Right forelimb (tissue), 1 donor: ENCODE measurements at places on chromosomes 5 and 9.

DNA sequence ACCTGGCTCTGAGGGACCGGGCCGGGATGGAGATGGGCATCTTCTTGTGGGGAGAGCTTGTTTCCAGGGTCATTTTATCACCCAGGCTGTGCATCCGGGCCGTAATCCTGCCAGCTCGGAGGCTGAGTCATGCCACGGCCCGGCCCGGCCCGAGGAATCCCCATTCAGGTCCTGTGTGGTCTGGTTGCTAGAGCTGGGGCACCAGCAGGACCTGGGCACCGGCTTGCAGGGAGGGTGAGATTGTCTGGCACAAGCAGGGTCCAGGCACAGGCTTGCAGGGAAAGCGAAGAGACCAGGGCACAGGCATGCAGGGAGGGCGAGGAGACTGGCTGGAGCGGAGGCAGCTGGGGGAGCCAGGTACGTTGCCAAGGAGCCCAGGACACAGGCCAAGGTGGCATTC, 106.8 kb downstream of the RXRA start:
- no peak for DNase-seq

DNA sequence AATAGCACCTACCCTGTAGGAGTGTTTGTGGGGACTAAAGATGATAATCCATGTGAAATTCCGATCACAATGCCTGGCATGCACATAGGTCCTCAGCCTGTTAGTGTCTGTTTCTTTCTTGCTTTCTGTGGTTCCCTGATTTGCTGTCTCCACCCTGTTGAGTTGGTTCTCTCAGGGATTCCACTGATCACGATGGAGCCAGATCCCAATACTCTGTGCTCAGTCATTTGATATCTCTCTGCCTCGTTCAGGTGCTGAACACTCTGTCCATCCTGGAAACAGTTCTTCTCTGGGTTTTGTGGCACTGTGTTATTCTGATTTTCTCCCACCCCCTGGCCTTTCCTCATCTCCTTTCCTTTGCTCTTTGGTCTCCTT, 60.8 kb downstream of the ARHGAP26 start:
- no peak for DNase-seq

- no peak for DNase-seq
Measured at GRCh38 chr9:79917421-79917820, 345.7 kb downstream of the TLE4 start.

GRCh38 chr5:36606036-36606427, 374 bp upstream of the SLC1A3 start:
- DNase-seq: no peak

DNA sequence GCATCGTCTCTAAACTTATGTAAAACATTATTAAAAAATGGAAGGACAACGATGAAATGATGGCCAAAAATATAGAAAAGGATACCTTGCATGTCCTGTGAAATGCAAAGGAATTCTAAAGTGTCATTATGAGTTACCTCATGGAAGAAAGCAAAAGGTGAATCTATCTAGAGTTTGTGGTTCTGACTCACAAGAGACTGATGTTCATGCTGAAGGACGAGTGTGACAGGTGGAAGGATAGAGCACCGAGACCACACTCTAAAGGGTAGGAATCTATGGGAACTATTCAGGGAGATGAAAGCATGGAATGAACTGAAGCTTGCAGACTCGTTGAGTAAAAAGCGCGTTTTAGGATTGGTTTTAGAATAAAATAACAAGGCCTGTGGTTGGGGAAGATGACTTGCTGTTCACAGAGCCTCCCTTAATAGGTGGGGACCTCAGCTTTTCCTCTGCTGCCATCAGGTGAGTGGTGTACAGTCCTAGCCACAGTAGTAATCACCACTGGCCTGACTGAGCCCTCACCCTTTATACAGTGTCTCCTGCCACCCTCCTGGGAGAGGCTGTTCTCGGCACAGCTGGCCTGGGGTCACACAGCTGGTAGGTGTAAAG, 11.2 kb downstream of the TENT4A start:
- no peak for DNase-seq

DNA sequence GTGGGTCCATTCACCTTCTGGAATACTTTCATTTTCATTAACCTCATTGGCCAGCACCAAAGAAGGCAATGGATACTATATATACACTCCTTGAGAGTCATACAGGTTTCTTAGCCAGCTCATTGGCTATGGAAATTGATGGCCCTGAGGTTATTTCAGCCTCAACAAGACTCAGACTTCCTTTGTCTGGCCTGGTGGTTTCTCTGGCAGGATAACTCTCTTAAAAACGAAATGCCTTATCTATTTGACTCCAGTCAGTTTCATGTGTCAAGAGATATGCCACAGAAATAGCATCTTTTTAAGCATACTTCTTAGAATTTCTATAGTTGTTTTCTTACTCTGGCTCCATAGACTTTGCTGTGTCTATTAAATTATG, 28.9 kb downstream of the CDH9 start:
- no peak for DNase-seq

DNA sequence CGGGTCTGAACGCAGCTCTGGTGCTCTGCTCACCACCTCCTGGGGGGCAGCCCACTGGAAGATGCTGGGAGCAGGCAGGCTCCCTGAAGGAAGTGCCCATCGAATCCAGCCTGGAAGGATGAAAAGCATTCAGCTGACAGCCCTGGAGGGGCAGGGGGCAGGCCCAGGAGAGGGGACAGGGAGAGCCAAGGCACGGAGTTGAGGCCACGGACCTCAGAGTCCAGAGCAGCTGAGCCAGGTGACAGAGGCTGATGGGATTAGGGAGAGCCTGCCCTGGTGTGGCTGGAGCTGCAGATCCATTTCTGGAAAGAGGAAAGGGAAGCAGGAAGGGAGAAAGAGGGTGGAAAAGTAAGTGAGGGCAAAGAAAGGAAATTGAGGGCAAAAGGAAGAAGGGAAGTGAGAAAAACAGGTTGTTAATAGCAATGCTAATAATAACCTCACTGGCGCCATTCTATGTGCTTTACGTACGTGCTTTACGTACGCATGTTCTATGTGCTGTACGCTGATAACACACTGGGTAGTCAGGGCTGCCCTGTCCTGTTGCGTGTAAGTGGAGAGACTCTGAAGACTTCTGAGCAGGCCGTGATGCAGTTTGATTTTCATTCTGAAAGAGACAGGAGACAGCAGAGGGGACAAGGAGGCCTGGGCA, 52.6 kb downstream of the LMX1B start:
- no peak for DNase-seq
